ENCODE measurements at places on chromosomes 6 and 20.
A peak's percentile ranks its signal among the peaks of the same experiment; 100 is the strongest.

- DNase-seq = no peak
Observed at GRCh38 chr6:11731423-11731822, 47.2 kb downstream of the ADTRP start.

DNA sequence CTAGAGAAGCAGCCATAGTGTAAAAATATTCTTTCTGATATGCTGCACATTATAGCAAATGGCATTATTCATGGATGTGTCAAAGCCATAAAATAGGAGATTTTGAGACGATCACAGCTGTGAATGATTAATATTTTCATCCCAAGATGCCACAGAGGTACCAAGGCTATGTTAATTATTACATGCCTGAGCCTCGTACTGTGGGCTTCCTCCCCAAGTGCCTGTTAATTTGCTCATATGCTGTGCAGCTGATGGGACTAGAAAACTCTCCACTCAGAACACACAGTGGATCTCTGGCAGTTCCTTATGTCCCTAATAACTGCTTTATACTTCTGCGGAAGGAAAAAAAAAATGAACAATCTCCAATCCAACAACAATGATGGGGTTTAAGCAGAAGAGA is 184.9 kb upstream of the TSHZ2 start:
- DNase-seq = no peak

DNA sequence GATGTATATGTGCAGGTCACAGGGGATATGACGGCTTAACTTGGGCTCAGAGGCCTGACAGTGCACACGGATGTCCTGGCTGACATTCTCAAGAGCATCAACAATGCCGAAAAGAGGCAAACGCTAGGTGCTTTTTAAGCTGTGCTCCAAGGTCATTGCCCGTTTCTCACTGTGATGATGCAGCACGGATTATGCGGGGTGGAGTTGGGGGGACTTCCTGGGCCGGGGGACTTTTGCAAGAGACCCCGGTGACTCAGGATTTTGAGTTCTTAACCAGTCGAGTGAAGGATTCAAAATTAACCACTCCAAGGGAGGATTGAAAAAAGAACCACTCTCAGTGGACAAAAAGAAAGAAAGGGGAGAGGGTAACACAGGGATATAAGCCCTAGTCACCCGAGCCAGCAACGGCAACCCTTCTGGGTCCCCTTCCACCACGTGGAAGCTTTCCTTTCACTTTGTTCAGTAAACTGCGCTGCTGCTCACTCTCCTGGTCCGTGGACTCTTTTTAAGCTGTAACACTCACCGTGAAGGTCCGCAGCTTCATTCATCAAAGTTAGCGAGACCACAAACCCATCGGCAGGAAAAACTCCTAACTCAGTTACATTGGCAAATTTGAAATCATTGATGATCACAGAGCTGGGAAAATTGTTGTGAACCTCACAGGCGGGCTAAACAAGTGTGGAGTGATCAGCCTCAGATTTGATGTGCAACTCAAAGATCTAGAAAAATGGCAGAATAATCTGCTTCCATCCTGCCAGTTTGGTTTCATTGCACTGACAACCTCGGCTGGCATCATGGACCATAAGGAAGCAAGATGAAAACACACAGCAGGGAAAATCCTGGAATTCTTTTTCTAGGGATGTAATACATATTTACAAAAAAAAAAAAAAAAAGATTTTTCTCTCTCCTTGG is 199.3 kb downstream of the ARID1B start:
- DNase-seq = peak; percentile 38

- no peak for DNase-seq
Observed at GRCh38 chr20:9397928-9398327, 116.5 kb upstream of the LAMP5 start.

DNA sequence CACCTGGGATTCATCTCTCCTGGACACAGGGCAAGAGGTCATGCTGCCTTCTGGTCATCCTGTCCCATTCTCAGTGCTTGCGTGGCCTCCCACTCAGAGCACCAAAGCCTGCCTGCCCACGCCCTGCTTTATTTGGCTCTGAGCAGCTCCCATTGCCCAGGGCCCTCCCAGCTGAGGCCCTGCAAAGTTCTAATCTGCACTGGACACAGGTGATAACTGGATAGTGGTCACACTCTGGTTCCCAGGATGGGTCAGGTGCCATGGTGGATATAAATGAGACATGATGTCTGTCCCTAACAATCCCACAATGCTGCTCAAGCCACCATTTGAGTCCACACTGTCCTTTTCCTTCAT is 39.5 kb downstream of the CPXM1 start:
- DNase-seq = no peak

DNA sequence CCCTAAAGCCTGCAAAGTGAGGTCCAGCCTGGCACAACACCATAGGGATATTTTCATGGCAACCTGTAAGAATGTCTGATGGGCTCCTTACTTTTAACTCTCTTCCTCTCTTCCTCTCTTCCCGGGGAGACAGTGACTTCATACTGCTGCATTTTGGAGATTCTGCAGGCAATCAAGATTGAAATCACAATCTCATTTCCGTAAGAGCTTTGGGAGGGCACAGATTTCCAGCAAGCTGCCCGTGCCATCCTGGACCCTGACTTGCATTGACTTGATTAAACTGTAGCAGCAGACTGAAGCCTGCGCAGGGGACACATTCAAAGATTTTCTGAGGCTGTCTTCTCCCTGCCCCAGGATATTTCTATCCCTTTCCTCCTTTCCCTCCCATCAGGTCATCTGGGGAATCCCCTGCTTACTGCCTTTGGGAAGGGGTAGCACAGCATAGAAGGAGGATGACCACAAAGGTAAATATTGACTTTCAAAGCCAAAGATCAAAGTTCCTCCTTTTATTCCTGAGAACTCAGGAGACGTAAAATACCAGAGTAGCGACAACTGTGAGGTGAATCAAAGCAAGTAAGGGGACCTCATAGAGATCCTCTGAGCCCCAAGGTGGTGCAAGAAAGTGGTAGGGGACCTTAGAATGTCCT is 504.0 kb upstream of the ARID1B start:
- DNase-seq = no peak

DNA sequence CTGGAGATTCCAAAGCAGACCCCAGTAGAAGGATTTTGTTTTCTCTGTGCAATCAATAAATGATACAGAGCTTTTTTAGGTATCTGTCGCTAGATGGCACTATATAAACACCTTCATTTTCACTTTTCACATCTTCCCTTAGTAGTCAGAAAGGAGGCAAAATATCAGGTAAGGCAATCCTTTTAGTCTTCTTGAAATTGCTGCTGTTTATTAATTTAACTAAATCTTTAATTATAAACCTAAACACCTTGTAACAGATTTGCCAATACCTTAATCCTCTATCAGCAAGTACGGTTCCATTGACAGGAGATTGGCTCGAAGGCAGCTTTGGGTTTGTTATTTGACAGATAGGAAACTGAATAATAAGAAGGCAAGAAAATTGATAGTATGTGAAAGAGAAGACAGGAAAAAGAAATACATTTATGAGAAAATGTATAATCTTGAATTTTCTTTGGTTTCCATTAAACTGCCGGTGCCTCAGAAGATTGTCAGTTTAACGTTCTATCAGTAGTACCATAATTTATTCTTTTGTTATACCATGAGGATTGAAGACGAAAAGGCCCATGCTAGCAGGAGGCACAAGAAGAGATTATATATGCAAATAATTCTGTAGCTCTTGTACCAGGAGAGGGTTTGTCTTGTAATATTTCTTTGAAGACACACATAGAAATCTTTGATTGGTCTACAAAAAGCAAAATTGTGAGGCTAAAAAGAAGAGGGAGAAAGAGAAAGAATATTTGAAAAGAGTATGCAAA is 23.5 kb upstream of the IBTK start:
- DNase-seq = no peak

DNA sequence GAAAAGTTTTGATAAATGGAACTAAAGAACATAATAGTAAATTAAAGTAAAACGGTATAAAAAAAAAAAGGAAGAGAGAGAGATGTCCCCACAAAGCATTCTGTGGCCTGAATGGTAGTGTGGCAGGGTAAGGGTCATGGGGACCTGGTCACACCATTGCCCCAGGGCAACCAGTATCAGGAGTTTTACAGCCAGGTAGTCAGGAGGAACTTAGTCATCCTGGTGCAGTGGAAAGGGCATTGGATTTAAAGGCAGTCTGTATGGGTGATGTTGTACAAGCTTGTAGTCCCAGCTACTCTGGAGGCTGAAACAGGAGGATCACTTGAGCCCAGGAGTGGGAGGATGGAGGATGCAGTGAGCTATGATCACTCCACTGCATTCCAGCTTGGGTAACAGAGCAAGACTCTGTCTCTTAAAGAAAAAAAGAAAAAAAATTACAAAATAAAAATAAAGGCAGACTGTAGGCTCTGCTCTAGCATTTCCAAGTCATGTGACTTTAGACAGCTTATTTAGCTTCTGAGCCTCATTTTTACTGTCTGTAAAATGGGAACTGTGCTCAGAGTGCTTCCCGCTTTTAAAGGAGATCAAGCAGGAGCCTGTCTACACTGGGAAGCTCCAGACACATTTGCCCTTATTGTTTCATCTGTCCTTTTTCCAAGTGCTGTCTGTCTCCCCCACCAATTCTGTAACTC is 112.8 kb upstream of the ARMC2 start:
- DNase-seq = no peak

DNA sequence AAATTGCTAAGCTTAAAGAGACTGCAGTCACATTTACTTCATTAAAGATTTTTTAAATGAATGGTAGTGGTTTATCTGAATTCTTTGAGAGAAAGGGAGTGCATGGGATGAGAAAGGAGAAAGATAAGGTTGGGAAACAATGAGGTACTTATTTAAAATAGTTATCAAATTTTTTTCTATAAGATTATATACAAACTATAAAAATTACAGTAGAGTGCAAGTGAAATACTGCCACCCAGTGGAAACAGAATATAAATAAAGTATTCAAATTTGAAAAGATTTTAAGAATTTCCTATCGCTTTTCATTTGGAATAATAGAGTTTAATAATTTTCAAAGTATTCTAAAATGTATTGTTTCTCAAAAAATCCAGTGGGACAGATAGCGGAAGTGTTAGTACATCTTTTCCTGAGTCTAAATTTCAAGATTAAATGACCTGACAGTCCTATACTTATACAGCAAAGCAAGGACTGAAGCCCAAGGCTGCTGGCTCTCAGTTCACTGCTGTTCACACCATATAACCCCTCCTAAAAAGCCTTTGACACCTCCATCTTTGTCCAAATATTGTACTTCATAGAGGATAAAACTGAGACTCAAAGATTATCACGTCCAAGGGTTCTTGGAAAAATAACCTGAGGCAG is 31.1 kb downstream of the EPM2A start:
- DNase-seq = no peak

- DNase-seq = peak; percentile 59
Observed at GRCh38 chr6:17045581-17046322, 56.1 kb upstream of the STMND1 start.

GRCh38 chr20:50551288-50551687 is 41.1 kb downstream of the PTPN1 start:
- DNase-seq = no peak

GRCh38 chr6:34736823-34737222 is 20.5 kb upstream of the SNRPC start:
- DNase-seq = no peak

DNA sequence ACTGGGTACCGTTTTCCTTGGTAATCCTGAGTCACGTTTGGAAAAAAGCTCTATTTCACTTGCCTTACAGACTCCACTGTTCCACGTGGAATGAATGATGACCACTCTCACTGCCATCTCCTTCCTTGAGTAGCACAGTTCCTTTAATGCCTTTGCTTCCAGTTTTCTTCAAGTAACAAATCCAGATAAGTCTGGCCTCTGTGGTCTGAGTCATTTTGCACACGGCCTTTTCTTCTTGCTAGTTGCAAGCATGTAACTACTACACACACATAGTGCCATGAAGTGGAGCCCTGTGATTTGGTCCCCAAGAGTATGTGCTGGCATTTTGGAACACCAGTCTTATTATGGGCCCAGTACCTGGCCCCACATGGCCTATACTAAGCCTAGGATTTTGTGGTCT is 182.8 kb downstream of the SASH1 start:
- DNase-seq = no peak

DNA sequence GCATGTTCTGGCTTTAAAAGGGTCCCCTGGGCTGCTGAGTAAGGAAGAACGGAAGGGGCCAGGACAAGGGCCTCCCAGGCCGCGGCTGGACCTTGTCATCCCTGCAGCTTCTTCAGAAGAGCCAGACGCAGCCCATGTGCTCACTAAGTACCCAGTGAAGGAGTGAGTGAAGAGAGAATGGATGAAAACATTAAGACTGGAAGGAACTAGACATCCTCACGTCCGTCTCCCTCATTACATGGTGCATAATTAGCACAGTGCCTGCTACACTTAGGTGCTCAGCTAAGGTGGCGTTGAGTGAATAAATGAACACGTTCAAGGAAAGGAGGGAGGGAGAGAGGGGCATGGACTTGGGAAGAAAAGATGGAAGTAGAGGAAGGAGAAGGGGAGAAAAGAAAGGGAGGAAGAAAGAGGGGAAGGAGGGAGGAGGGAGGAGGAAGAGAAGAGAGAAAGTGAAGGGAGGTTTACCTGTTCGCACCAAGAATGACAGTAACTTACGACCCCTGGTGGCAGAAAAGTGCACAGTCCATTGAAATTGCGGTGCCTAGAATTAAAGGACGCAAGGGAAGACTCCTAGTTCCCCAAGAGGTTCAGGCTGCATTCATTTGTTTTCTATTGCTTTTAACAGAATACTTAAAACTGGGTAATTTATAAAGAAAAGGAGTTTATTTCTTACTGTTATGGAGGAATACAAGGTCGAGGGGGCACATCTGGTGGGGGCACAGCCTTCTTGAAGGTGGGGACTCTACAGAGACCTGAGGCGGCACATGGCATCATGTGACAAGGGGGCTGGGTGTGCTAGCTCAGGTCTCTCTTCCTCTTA is 8.0 kb downstream of the TP53RK start:
- peak; percentile 45 for DNase-seq

DNA sequence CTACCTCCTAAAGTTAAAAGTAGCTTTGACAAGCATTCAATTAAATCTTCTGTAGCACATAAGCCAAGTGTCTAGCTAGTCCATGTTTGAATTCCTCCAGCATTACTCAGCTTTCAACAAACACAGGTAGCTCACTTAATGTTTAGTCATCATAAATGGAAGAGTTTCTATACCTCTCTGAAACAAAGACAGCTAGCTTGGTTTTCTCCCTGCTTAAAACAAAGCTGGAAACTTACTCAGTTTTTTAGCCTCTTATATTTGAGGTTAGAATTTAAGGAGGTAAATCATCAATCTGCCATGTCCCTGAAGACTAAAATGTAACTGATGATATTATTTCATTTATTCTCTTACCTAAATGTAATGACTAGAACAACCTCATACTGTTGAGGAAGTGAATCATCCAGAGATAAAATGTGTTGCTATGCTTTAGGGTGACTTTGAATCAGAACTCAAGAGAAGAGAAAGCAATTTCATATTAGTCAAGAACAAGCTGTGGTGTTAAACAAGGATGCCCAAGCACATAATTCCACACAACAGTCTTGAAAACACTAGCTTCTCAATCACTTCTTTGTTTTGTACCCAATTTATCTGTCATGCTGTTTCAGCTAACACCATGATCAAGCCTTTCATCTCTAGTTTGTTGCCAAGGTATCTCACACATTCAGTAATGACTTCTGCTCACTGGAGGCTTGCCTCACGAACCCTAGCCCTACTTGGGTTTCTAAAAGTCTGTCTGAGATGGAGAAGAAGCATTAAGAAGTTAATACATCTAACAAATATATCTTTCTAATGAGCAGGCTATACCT is 251.9 kb downstream of the EPM2A start:
- no peak for DNase-seq
